ENCODE measurements at places on chromosomes 2 and 18.

DNA sequence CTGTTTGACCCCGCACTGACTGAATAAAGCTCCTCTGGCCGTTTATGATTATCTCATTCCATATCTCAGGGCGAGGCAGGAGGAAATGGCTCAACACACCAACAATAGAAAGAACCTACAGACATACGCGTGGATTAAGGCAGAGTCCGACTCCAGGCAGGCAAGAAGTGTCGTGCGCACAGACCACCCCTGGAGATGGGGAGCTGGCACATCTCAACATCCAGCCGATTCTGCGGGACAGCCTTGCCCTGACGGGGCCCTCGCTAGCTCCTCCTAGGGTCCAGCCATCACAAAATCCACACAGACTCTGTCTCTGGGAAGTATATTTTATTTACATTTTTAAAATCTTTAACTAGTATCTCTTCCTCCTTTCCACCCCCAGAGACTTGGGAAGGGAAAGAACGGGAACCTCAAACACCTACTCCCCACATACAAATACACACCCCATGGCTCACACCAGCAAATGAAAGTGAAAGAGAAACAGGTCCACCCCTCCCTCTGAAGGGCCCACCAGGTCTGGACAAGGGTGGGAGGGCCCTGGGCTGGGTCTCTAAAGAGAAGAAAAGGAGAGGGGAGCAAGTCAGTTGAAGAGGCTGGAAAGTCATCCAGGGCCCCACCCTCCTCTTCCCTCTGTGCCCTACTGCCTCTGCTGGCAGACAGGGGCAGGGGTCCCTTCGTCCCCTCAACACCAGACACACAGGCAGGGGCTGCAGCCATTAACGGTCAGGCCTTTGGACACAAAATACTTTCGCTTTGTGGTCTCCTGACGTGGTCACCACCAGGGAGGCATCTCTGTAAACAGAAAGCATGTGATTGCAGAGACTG lies 3.2 kb downstream of the GPBAR1 start:
- DNase-seq: peak; percentile 55

GRCh38 chr2:239726631-239727181 lies 298.4 kb downstream of the NDUFA10 start:
- peak; percentile 8 for DNase-seq

GRCh38 chr18:73006331-73006730 lies 138.5 kb upstream of the NETO1 start:
- no peak for DNase-seq

DNA sequence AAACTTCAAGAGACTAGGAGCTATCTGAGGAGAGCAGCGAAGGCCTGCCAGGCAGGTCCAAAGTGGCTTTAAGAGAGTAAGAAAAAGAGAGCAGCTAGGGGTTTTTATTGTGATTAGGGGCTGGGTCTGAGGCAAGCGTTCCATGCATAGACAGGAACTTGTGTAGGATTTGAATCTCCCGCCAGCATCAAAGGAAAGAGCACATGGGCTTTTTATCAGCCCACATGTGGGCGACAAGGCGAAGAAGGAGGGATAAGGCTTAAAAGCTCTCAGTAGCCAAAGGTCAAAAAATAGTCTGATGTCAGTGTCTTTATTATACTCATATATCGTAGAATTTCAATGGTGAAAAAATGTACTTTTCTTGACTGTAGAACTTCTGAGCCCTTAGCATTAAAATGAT lies 178.5 kb upstream of the TMEFF2 start:
- no peak for DNase-seq

- DNase-seq: no peak
Measured at GRCh38 chr2:71880846-71881610, 266.6 kb downstream of the CYP26B1 start.

GRCh38 chr2:188092734-188093133 lies 198.9 kb upstream of the GULP1 start:
- no peak for DNase-seq

DNA sequence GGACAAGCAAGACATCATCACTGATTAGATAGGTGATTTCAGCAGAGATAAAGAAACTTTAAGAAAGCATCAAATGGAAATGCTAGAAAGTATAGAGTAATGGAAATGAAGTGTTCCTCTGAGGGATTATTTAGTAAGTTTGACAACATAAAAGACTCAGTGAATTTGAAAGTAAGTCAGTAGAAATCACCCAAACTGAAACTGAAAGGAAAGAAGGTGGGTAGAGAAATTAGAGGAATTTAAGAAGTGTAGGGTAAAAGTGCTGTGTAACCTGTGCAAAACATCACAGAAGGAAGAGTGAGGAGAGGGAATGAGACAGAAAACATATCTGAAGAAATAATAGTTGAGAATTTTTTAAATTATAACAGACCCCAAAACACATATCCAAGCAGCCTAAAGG lies 343.1 kb downstream of the CBLN2 start:
- no peak for DNase-seq
